NCI-H1092 treated with DMSO at 0.1 percent for 48 hours (cell line): ENCODE measurements at places on chromosomes 13 and 19.

DNA sequence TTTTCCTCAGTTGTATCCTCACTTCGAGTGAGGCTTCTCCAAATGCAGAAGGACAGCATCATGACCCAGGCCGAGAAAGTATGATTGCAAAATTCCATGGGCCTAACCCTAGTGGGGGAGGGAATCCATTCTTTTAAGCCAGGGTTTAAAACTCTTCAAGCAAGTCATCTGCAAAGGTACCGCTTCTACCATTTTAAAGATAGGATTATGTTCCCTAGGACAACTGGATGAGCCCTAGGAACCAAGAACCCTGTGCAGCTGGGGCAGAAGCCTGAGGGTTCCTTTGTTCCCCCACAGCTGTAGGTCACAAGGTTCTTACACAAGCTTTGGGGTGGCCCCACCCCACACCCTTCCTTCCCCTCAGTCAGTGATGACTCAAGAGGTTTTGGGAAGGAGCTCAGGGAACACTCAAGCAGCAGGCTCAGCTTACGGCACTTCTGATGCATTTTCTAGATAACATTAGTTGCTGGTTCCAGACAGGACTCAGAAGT, 13.5 kb downstream of the ARL11 start:
- no peak for DNase-seq

DNA sequence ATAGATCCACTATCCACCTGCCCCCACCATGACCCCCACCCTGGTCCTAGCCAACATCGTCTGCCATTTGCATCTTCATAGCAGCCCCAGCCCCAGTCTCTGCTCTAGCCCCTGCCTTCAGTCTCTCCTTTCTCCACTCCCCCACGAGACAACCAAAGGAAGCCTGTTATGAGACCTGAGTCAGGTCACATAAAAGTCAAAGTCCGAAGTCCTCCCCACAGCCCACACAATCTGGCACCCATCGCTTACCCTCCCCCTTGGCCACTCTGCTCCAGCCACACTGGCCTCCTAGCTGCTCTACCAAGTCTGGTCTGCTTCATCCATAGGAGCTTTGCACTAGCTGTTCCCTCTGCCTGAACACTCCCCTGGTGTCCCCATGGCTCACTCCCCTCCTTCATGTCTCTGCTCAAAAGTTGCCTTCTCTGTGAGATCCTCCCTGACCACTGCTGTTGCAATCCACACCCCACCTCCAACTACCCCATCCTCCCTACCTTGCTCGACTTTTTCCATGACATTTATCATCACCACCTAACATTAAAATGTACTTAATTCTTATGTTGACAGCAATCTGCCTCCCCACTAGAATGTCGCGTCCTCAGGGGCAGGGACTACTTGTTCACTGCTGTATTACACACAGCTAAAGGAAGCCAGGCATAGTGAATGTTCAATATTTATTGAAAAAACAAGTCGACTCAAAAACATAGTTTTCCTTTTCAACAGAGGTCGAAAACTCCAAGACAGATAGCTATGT, 1.2 kb upstream of the PLEKHG2 start:
- DNase-seq: no peak

- DNase-seq: no peak
These were observed 278.8 kb downstream of the SLITRK6 start for GRCh38 chr13:85520445-85520844.

- DNase-seq: no peak
These were observed 12.7 kb downstream of the KLHL26 start for GRCh38 chr19:18649371-18650020.

GRCh38 chr13:99766641-99767045, 204.9 kb downstream of the ZIC5 start:
- DNase-seq: peak; percentile 60

GRCh38 chr19:13033244-13033643, 38.0 kb downstream of the NFIX start:
- no peak for DNase-seq

- DNase-seq: no peak
These were observed 18.0 kb upstream of the GARRE1 start for GRCh38 chr19:34236035-34236987.

DNA sequence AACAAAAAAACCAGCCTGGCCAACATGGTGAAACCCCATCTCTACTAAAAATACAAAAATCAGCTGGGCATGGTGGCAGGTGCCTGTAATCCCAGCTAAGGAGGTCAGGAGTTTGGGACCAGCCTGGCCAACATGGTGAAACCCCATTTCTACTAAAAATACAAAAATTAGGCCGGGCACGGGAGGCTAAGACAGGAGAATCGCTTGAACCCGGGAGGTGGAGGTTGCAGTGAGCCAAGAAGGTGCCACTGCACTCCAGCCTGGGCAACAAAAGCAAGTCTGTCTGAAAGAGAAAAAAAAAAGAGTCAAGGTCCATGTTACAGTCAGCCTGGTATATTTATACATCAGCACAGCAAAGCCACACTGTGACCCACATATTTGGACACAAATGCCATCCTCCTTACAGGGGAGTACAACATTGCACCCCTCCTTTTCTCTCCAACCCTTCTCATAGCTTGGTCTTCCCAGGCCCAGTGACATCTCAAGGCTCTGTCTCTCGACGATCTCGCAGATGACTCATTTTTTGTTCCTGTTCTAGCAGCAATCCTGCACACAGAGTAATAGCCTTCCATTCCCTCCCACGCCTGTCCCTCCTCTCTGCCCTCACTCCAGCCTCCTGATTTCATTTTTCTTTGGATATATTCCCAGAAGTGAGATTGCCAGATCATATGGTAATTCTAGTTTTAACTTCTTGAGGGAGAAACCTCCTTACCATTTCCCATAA, 21.0 kb upstream of the DPP9 start:
- DNase-seq: no peak

- no peak for DNase-seq
These were observed 43.6 kb downstream of the ARHGAP35 start for GRCh38 chr19:46904114-46905060.

DNA sequence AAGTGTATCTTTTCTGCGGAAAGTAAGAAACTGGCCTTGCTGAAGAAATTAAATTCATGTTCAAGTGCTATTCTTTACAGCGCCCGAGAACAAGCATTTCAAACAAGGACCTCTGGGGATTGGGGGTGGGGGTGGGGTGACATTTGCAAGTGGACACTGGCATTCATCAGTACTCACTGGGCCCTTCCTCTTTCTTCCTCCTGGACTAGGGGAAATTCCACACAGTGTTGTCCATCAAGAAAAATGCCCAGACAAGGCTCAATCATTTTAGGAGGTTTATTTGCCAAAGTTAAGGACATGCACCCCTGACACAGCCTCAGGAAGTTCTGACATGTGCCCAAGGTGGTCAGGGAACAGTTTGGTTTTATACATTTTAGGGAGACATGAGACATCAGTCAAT, 22.9 kb upstream of the OR10H1 start:
- no peak for DNase-seq

DNA sequence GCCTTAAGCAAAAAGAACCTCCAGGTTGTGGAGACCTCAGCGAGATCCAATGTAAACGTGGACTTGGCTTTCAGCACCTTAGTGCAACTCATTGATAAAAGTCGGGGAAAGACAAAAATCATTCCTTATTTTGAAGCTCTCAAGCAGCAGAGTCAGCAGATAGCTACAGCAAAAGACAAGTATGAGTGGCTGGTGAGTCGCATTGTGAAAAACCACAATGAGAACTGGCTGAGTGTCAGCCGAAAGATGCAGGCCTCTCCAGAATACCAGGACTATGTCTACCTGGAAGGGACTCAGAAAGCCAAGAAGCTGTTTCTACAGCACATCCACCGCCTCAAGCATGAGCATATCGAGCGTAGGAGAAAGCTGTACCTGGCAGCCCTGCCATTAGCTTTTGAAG, 58.5 kb downstream of the ARHGAP35 start:
- no peak for DNase-seq

- peak; percentile 81 for DNase-seq
These were observed 36.5 kb upstream of the ZNF527 start for GRCh38 chr19:37334179-37335071.

DNA sequence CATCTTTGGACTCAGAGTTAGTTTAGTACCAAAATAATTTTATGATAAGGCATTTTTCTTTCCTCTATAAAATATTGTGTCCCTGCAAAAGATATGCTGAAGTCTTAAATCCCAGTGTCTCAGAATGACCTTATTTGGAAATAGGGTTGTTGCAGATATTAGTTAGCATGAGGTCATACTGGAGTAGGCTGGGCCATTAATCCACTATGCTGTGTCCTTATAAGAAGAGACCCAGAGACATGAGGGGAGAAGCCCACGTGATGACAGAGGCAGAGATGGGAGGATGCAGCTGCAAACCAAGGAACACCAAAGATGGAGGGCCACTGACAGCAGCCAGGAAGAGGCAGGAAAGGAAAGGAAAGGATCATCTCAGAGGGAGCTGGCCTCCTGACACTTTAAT, 6.4 kb downstream of the POGLUT2 start:
- DNase-seq: no peak

GRCh38 chr13:48528720-48529119, 4.2 kb downstream of the RCBTB2 start:
- DNase-seq: no peak

DNA sequence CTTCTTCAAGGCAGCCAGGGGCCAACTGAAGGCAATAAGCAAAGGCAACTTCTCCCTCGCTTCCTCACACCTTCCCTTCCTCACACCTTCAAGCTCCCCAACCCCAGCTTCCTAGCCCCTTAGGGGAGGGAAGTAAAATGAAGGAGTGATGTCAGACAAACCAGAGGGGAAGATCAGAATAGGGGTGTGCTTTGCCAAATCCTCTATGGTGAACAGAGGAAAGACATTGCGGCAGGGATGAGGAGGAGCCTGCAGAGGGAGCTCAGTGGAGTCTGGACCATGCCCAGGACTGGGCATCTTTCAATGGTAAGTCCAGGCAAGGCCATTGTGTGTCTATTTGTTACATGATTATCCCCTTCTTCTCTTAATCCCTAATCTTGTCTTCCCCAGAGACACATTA, 164.0 kb downstream of the TSHZ3 start:
- no peak for DNase-seq

- no peak for DNase-seq
These were observed 1.5 kb downstream of the PPP2R1A start for GRCh38 chr19:52191389-52191788.

DNA sequence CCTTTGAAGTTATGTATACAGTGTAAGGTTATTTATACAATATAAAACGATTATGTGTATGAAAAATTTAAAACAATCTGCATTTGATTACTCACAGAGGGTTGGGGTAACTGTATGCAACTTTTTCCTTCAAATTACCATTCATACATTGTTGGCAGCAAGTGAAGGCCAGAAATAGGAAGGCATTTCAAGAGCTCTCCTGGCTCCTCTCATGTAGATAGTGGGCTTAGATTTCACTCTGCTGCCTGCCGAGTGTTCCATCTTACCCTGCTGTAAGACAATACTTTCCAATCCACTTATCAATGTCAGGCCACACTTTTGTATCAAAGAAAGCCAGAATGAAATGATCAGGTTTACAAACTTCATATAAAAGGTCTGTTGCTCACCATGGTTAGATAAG, 245.2 kb downstream of the DNAJC15 start:
- peak; percentile 37 for DNase-seq

- DNase-seq: no peak
These were observed 311.5 kb downstream of the RFC3 start for GRCh38 chr13:34129436-34129835.

DNA sequence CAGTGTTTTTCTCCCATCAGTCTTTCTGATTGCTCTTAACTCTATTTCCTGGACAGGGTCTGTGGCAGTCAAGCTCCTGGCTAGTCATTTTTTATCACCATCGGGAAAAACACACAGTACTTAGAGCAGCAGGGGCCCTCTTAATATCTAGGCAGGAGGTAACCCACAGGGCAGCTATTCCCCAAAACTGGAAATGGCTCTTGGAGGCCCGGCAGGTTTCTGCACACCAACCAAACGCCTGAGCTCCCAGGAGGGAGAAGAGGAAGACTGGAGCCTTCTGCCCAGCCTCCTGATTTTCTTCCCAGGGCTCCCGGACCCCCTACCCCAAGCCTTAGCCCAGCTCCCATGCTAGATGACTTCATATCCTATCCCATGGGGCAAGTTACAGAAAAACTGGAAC, 49.3 kb upstream of the VSTM2B start:
- no peak for DNase-seq

DNA sequence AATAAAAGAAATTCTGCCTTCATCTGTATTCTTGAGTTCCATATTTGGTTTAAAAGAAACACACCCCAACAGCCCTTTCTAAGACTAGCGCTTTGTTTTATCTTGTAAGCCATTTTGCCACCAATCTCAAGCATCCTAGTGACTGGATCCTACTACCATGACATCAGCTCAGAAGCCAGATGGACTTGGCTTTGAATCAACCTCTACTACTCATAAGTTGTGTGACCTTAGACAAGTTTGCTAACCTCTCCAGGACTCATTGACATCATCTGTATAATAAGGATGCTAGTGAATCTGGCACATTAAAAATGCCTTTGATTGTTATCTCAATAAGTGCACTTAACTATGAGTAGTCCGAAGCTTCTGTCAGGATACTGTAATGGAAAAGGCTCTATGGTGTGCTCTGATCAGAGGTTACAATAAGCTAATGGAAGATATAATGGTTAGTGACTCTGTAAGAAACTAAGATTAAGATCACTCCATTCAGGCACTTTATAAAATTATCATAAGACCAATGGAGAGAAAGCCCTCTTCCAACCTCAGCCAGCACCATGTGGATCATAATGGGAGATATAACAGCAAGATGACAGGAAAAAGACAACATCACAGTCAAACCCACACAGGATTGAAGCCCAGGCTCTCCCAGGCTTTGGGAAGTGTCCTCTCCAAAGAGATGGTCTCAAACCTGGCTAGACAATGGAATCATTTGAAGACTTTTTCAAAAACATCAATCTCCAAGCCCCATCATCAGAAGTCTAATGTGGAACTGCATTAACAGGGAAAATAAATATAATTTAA, 180.6 kb upstream of the MIR17HG start:
- DNase-seq: no peak

GRCh38 chr19:49799798-49800376, 13.2 kb downstream of the FUZ start:
- no peak for DNase-seq

DNA sequence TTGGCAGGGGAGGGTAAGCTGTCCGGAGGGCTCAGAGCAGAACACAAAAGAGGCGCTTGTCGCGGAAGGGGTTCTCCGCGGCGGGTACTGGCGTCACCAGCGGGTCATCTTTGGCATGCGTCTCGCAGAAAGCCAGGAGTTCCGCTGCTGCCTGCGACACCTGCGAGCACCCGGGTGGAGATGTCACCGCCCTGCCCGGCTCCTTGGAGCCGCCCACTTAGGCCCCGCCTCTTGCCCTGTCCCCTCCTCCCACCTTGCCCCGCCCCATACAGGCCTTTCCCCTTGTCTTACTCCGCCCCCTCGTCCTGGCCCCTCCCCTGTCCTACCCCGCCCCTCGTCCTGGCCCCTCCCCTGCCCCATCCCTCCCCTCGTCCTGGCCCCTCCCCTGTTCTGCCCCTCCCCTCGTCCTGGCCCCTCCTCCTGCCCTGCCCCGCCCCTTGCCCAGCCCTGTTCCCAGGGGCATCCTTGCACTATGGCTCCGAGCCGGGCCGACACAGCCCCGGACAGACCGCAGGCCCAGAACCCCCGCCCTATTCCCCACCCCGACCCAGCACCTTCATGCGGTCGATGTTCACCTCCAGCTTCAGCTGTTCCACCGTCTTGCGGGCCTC, 1.9 kb downstream of the GNG8 start:
- DNase-seq: peak; percentile 3

- no peak for DNase-seq
These were observed 8.3 kb upstream of the KCNN4 start for GRCh38 chr19:43789029-43789428.
